CD4-positive, alpha-beta T cell treated with Interleukin-17A for 4 hours (primary cell): ENCODE measurements at places on chromosomes 13 and 19.
A peak's percentile ranks its signal among the peaks of the same experiment; 100 is the strongest.

DNA sequence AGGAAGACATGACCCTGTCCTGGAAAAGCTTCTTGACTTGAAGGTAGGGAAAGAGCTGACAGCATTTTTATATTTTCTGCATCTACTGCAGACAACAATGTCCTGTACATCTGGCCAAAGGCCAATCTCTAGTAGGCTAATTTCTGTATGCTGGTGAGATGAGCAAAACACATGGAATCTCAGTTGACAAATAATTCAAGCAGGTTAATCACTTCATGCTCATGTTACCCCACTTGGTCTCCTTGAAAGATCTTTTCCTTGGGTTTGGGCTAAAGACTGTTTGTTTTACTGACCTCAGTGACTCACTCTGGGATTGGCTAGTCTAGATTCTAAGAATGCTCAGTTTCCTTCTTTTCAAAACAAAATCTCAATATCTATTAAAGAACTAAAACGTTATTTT lies 298.8 kb downstream of the LMO7 start:
- DNase-seq = no peak

- DNase-seq = no peak
Observed at GRCh38 chr19:53172889-53173288, 14.0 kb upstream of the ZNF347 start.

- DNase-seq = no peak
Observed at GRCh38 chr19:10830931-10831779, 4.9 kb downstream of the TMED1 start.

- no peak for DNase-seq
Observed at GRCh38 chr13:67013709-67014108, 216.4 kb downstream of the PCDH9 start.

DNA sequence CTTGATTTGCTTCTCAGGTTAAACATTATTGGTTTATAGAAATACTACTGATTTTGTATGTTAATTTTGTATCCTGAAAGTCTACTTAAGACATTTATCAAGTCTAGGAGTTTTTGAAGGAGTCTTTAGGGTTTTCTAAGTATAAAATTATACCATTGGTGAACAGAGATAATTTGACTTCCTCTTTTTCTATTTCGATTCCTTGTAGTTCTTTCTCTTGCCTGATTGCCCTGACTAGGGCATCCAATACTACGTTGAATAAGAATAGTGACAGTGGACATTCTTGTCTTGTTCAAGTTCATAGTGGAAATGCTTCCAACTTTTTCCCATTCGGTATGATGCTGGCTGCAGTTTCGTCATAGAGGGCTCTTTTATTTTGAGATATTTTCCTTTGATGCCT lies 807.5 kb upstream of the SLC10A2 start:
- DNase-seq = no peak

DNA sequence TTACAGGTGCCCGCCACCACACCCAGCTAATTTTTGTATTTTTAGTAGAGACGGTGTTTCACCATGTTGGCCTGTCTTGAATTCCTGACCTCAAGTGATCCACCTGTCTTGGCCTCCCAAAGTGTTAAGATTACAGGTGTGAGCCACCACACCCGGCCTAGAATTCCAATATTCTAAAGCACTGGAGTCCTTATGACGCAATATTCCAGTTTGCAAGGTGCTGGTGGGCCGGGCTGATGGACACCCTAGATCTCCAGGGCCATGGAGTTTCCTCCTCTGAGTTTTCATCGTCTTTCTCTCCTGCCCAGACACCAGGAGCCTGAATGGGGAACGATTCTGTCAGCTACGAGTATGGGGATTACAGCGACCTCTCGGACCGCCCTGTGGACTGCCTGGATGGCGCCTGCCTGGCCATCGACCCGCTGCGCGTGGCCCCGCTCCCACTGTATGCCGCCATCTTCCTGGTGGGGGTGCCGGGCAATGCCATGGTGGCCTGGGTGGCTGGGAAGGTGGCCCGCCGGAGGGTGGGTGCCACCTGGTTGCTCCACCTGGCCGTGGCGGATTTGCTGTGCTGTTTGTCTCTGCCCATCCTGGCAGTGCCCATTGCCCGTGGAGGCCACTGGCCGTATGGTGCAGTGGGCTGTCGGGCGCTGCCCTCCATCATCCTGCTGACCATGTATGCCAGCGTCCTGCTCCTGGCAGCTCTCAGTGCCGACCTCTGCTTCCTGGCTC lies 8.5 kb upstream of the DHX34 start:
- no peak for DNase-seq

DNA sequence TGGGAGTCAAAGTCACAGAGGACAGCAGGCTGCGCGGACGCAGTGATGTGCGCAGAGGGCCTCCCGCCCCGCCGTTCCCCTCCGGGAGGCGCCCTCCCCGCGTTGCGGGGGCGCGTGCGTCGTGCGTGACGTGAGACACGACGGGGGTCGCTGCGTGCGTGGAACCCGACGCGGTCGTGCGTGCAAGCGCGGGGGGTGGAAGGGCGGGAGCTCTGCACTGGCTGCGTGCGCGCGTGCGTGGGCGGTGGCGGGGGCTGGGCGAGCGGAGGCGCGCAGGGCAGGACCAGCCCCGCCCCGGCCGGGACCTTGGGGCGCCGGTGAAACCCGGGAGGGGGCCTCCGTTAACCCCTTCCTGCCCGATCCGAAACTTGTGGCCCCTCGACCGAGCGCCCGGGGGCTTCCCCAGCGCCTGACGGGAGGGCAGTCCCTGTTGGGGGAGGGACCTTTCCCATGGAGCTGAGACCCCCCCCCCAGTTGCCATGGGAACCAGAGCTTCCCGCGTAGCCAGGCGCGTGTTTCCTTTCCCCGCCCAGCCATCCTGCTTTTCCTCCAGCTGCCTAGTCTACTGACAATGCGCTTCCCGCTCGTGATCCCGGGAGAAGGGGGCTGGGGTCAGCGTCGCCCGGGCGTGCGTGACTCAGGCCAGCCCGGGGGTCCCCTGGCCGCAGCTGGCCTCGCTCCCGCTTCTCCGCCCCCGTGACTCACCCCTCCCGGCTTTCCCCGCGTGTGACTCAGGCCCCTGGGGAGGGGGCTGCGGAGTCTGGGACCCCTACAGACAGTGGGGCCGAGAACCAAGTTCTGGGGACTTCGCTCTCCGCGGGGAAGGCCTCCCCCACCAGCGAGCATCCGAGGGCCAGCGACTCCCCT lies 7.3 kb upstream of the HOOK2 start:
- DNase-seq = peak; percentile 96

- no peak for DNase-seq
Observed at GRCh38 chr19:1374250-1374577, 9.5 kb upstream of the NDUFS7 start.

GRCh38 chr19:45774765-45775164 lies 5.7 kb upstream of the SIX5 start:
- DNase-seq = no peak

DNA sequence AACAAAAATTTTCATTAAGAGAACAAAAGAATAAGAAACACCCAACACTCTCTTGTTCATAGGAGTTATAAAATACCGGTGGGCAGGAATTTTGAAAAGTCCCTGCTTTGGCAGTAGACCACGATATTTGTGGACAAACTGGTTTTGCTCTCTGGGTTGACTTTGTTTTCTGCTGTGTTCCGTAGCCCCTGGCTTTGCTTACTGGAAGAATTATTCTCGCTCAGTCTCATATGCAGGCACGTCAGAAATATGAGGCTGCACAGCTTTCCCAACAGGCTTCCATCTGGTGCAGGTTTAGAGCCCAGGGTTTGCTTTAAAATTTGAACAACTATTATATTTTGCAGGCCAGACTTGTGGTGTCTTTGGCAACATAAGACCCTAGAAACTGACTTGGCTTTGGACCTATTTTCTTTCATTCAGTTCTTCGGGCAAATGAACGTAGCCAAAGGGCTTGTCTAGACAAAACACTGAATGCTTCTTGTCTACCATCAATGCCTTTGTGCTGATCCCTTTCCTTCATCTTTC lies 2012.6 kb downstream of the PCDH9 start:
- DNase-seq = no peak

DNA sequence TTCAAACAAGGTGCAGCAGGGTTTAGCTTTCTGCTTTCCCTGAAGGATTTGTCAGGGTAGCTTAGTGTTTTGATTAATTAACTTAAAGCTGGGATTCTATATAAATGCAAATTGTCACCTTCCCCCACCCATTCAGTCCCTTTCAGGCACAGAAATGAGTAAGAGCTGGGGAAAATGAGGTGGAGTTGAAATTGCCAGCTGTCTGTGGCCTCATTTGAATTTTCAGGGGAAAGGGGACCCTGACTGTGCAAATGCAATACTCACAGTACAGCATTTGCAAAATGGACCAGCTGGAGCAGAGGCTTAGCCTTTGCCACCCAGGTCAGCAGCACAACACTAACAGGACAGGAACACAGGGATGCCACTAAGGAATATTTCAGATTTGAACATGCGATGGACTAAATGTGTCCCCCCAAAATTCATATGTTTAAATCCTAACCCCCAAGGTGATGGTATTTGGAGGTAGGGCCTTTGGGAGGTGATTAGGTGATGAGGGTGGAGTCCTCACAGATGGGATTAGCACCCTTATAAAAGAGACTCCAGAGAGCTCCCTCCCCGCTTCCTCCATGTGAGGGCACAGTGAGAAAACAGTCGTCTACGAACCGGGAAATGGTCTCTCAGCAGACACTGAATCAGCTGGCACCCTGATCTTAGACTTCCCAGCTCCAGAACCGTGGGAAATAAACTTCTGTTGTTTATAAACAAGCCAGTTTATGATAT lies 59.5 kb upstream of the CYSLTR2 start:
- DNase-seq = no peak
